NCI-H1436 treated with DMSO at 0.1 percent for 48 hours (cell line): ENCODE measurements at places on chromosomes 11 and 22.

GRCh38 chr11:76574406-76574805, 96.1 kb downstream of the LRRC32 start:
- DNase-seq: no peak

DNA sequence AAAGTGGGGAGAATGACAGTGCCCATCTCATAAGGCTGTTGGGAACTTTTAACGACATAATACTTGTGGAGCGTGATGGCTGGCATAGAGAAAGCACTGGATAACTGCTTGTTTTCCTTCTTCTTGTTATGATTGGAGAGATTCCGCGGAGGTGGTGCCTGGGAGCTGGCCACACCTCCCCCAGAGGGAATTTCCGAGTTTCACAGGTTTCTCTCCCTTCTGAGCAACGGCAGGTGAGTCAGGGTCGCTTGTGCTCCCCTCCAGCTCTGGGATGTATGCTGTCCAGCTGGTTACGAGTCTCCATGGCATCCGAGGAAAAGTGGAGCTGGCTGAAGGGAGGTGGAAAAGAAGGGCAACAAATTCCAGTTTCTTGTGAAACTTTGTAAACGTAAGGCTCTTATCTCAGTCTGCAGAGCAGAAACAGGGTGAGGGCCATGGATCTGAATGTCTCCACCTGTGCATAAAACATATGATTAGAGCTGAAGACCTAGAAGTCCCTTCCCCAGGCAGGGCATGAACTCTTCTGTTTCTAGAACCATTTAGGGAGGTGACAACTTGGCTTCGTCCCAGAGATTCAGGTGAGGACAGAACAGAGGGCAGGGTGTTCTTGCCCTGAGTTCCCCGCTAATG, 10.0 kb upstream of the PLET1 start:
- DNase-seq: no peak

GRCh38 chr22:35506259-35506570, 34.4 kb upstream of the RASD2 start:
- no peak for DNase-seq

DNA sequence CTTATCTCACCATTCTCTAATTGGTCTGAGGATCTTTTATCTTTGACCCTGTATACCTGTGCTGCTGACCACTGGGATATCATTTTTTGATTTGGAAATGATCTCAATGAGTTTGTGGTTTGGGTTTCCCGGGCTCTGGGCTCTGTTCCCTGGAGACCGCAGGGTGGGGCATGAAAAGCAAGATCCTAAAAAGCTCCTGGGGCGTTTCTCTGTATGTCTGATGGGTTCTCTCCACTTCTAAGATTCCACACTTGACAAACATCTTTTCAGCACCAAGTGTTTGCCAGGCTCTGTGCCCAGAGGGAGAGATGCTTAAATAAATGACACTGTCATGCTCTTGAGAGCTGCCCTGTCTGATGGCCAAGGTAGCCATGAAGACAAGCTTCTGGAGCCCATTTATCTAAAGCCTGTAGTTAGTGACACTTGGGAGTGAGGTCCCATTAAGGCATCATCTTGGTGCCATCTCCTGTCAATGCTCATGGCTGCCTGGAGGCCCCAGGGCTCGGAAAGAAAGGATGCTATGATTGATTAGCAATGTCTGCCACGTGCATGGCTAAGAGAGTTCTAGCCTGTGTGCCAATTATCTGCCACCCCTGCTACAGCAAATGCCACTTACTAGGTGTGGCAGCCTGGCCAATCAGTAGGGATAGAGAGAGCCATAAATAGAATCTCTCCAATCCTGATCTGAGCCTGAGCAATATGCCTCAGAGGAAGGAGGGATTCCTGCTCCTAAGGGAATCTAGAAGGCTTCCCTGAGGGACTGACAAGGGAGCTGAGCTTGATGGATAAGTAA, 531.6 kb downstream of the MN1 start:
- DNase-seq: no peak

DNA sequence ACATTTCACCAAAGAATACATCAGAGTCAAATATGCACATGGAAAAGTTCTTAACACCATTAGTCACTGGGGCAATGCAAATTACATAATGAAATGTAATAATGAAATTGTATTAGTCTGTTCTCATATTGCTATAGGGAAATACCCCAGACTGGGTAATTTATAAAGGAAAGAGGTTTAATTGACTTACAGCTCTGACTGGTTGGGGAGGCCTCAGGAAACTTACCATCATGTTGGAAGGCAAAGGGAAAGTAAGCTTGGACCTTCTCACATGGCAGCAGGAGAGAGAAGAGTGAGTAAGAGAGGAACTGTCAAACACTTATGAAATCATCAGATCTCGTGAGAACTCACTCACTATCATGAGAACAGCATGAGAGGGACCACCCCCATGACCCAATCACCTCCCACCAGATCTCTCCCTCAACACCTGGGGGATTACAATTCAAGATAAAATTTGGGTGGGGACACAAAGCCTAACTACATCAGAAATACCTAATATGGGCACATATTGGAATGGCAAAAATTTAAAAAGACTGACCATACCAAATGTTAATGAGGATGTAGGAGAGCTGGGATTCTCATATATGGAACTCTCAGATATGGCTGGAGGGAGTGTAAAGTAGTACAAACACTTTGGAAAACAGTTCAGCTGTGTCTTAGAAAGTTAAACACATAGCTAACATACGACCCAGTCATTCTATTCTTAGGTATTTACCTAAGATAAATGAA, 65.1 kb upstream of the CD44 start:
- no peak for DNase-seq

GRCh38 chr11:26842478-26843282, 120.8 kb upstream of the SLC5A12 start:
- no peak for DNase-seq

GRCh38 chr22:26547426-26547825, 35.2 kb upstream of the TFIP11 start:
- no peak for DNase-seq

DNA sequence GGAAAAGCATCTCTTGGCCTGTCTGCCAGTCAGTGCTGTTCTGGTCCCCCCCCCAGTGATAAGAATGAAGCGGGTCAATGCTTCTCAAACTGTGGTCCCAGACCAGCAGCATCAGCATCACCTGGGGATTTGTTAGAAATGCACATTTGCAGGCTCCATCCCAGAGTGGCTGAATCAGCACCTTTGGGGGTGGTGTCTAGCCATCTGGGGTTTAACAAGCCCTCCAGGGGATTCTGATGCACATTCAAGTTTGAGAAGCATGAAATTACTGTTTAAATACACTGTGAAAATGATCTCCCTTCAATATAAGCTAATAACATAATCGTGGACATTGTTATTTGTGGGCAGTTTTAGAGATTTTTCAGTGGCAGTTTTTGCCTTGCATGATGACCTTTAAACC, 133.5 kb downstream of the MYO18B start:
- DNase-seq: no peak

- no peak for DNase-seq
Measured at GRCh38 chr11:120342678-120343077, 6.5 kb downstream of the ARHGEF12 start.
